ENCODE measurements at places on chromosomes 7 and 10.

- no peaks in the 10 kb centered on the region for H3K36me3 ChIP-seq
- DNase-seq = no peak
- no peaks in the 10 kb centered on the region for H3K27me3 ChIP-seq
Observed at GRCh38 chr7:70590126-70590854, 541.7 kb upstream of the GALNT17 start.

DNA sequence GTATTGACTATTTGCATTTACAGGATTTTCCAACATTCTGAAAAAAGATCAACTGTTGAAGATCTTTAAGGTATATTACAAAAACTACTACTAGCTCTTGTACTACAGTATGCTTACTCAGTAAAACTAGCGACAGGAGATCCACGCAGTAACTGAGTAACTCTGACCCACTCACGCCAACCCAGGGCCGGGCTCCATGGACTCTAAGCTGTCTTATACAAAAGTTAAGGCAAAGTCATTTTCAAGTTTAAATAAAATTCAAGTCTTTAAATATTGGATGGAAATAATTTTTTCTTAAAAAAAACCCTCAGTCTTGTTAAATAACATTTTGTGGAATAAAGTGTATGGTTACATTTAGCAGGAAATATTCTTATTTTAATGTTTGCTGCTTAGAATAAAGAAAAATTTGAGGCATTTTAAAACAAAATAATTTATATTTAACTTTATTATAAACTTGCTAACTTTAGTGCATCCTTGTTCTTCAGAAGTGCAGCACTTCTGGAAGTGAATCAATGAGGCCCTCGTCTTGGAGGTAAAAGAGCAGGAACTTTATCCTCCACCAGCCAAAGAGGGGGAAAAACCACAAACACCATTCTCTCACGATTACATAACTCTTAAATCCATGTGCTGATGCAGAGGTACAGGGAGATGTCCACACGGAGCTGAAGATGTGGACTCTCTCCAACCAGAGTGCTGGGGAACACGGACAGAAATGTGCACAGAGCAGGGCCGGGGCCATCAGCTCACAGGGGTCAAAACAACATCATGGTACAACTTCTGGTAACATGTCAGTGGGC, 119.9 kb downstream of the LARP4B start:
- DNase-seq = no peak
- H3K4me1 ChIP-seq = no peaks in the 10 kb centered on the region
- no peaks in the 10 kb centered on the region for H3K27me3 ChIP-seq
- no peak overlapping the region for H3K27ac ChIP-seq
- H3K36me3 ChIP-seq = peaks cover 73% of the 10 kb centered on the region

DNA sequence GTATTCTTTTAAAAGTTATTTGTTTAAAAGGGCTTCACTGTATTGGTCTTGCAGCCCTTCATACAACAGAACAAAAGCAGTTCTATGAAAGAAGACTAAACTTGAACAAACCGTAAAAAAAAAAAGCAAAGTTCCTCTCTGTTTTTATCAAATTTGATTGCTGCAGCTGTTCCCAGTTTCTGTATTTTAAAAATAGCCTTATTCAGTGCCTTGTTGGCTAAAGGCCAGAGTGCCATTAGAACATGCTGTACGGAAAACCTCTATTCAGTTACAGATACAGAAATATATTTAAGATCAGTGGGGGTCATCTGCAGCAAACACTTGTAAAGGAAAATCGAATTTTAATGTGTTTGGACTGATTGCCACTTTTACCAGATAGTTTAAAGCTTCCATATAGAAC, 207.8 kb upstream of the ETV1 start:
- no peaks in the 10 kb centered on the region for H3K4me1 ChIP-seq
- no peak overlapping the region for H3K4me3 ChIP-seq
- H3K27me3 ChIP-seq = no peaks in the 10 kb centered on the region
- H3K27ac ChIP-seq = no peak overlapping the region

- H3K27me3 ChIP-seq = no peaks in the 10 kb centered on the region
- no peak overlapping the region for H3K4me3 ChIP-seq
- H3K4me1 ChIP-seq = no peaks in the 10 kb centered on the region
- DNase-seq = no peak
- H3K27ac ChIP-seq = no peak overlapping the region
Observed at GRCh38 chr7:573933-574381, 54.3 kb upstream of the PDGFA start.

DNA sequence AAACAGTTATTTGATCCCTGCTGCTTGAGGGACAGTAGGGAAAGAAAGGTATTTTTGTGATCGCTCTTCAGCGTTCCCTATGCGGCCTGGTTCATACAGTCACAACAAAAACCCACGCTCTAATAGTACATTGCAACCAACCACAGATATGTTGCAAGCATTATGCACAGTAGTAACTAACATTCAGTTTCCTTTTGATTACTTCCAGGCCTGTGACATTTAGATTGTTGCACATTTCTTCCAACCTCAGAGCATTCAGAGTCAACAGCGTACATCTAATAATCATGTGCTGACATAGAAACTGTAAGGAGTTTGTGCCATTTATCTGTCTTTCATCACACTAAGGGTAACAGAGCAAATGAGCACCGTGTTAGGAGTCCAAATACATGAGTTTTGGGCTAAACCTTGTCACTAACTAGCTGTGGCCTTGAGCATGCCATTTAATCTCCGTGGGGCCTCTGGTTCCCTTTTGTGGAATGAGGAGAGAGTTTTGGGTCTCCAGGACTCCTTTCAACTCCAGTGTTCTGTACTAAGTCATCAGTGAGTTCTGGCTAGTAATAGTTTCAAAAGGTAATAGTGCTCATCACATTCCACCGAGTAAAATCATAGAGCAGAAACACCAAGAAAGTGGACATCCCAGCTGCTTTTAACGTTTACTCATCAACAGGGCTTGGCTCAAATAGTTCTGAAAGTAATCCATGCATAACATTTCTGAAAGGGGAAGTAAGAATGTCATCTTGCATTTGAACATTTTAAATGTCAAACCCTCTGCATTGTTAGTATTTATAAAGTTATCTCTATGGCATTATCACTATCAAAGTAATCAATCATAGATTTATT, 99.0 kb upstream of the FZD1 start:
- H3K4me1 ChIP-seq = no peaks in the 10 kb centered on the region
- no peaks in the 10 kb centered on the region for H3K27me3 ChIP-seq
- H3K36me3 ChIP-seq = no peaks in the 10 kb centered on the region
- no peak for DNase-seq
- H3K27ac ChIP-seq = no peak overlapping the region
- H3K4me3 ChIP-seq = no peak overlapping the region

Measured in CD4-positive, alpha-beta T cell (primary cell).